ENCODE measurements at places on chromosomes 1 and 21.

GRCh38 chr1:2318314-2319278 lies 72.8 kb downstream of the MORN1 start:
- no peak for DNase-seq

DNA sequence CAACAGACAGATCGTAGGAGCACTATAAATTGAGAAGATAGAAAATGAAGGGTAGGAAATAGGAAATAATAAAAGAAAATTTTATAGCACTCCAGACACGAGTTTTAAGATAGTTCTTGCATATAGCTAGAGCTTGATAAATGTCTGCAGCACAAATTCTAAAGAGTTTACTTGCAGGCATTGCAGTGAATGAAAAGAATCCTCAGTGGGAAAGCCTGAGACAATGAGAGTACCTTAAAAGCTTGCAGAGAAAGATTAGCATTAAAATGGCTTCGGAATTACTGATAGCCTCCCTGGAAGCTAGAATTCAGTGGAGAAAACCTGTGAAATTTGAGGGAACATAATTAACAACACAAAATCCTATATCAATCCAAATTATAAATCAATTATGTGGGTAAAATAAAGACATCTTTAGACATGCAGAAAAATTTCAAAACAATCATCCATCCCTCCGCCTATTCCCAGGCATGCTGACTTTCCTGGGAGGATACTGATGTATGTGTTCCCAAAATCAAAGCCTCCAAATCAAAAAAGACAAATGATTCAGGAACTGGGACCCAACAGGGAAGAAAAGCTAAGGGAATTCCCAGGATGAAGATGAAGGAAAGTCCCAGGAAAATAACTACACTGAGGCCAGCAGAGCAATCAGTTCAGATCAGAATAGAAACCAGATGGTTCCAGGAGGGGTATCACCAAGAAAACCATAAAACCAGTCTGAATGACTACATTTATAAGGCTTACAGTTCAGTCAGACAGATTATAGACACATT lies 305.9 kb upstream of the USP25 start:
- no peak for DNase-seq

DNA sequence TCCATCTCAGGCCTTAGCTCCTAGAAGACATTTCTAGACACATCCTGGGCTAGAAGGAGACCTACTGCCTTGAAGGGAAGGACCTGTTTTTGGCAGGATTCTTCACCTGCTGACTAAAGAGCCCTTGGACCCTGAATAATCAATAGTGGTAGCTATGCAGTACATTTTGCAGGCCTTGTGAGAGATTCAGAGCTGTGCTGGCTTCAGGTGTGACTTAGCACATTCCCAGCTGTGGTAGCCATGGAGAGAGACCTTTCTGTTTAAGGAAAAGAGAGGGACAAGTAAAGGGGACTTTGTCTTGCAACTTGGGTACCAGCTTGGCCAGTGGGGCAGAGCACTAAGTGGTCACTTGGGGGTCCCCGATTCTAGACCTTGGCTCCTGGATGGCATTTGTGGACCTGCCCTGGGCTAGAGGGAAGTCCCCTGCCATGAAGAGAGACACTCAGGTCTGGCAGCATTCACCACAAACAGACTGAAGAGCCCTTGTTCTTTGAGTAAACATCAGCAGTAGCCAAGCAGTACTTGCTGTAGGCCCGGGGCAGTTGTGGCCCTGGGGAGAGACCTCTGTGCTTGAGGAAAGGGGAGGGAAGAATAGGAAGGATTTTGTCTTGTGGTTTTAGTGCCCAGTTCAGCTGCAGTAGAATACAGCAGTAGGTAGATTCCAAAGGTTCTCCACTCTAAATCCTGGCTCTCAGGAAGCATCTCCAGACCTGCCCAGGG lies 26.2 kb upstream of the CD1A start:
- DNase-seq = no peak

DNA sequence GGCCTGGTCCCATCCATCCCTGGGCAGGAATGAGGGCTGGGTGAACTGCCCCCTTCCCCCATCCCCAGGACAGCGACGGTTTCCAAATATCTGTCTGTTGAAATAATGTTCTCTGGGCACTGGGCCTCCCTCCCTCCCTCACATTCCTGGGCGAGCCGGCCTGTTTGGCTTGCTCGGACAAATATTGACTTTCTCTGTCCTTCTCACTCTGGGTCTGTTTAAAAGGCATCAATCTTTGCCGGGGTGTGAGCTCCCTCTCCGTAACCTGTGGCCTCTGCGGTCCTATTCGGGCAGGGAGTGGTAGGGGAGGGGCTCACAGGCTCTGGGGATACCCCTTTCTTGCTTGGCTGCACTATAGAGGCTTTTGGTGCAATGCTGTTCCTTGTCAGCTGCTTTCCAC lies 40.2 kb downstream of the FOXD2 start:
- no peak for DNase-seq

GRCh38 chr21:42425591-42425990 lies 21.9 kb downstream of the UBASH3A start:
- peak; percentile 27 for DNase-seq

- DNase-seq = no peak
Measured at GRCh38 chr1:25854554-25854953, 4.7 kb downstream of the AUNIP start.

- peak; percentile 50 for DNase-seq
Measured at GRCh38 chr1:33302325-33302724, 18.6 kb downstream of the A3GALT2 start.

- peak; percentile 73 for DNase-seq
Measured at GRCh38 chr1:6423321-6423999, 1.1 kb upstream of the ESPN start.

DNA sequence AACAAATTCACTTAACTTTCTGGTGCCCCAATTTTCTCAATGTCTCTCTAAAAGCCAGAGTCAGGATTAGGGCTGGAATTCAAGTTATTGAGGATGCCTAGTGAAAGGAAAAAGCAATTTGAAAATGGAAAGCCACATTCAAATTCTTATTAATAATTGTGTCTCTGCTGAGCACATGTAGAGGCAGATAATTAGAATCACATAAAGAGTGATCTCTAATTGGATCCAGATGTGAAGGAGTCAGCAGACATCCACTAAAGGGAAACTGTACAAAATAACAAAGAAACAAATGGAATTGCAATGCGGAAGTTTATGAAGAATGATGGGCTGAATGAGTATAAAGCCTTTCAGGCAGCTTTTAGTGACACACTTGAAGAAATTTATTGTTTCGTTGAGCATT lies 482.6 kb downstream of the TTLL7 start:
- no peak for DNase-seq

GRCh38 chr21:45855248-45855811 lies 126.2 kb upstream of the COL6A1 start:
- peak; percentile 13 for DNase-seq

DNA sequence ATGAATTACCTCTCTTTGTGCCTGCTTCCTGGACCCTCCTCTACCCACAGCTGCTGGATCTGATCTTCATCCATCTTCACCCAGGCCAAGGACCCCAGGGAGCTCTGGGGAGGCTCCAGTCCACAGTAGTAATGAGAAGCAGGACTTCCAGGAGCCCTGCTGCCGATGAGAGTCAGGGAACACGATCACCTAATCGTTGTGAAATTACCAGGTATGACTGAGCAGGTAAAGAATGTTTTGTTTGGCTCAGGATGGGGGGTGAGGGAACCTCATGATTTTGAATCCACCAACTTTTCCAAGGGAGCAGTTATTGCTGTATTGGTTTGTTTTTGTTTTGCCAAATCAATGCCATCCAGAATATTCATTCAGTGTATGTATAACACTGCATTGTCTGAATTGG lies 454.0 kb downstream of the PLPP3 start:
- DNase-seq = no peak

DNA sequence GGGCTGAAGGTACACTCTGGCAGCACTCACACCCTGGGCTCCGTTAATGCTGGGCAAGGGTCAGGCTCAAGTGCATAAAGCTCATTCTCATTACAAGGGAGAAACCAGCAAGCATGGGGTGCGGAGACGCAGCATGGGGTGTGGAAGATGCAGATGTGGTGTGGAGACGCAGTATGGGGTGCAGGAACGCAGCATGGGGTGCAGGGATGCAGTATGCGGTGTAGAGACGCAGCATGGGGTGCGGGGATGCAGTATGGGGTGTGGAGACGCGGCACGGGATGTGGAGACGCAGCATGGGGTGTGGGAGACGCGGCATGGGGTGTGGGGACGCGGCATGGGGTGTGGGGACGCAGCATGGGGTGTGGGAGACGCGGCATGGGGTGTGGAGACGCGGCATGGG lies 390.7 kb downstream of the NPHP4 start:
- no peak for DNase-seq

DNA sequence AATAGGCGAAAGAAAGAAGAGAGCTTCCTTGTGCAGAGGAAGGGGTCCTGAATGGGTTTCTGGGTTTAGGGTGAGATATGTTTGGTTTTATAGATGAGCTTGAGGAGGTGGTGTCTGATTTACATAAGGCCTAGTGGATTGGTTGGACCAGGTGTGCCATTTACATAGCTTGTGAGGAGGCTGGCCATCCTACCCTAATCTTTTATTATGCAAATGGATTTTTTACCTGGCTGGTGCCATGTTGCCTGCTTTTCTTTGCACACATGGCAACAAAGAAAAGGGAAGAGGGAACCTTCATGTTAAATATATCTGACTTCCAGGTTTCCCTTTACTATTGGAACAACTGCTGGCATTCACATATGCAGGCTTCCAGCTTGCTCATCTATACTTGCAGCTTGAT lies 585.3 kb downstream of the PTPRU start:
- DNase-seq = no peak

DNA sequence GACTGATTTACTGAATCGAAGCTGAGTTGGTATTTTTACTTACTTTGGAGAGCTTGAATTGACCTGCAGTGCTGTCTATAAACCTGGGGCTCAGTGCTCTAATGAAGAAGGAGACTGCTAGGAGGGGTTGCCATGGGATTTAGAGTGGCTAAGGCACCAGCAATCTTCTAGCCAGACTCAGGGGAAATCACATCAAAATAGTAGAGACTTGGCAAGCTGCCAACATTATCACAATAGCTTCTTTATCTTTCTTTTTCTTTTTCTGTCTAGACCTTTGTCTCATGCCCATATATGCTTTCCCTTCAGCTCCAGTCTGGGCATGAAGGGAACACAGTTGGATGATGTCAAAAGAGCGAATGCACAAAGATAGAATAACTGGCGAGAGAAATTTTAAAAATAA lies 301.1 kb upstream of the DPYD start:
- no peak for DNase-seq

- no peak for DNase-seq
Measured at GRCh38 chr1:207926984-207927383, 16.1 kb upstream of the CD34 start.

- no peak for DNase-seq
Measured at GRCh38 chr1:113769601-113769970, 10.3 kb upstream of the PHTF1 start.

DNA sequence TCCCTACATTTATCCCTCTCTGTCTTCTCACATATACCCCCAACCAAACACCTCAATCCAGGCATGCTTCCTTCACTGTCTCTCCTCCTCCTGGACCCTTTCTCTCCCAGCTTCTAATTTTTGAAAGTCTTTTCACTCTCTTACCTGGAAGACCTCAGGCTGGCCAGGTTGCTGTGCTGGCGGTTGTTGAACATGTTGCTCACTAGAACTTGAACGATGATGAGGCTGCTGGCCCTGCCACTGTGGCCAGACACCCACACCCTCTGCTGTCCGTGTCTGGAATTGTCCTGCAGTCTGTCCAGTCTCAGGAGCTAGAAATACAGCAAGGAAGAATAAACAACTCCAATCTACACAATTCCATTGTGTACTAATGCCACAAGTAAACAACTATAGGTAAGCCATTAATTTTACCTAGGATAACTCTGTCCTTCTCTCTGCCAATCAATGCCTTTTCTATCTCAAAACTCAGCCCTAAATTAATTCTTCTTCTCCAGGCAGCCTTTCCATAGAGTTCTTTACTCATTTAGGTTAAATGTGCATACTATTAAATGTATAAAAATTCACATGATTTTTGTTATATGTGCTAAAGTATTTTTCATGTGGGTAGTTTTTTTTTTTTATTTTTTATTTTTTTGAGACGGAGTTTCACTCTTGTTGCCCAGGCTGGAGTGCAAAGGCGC lies 5.1 kb upstream of the CTSK start:
- no peak for DNase-seq

DNA sequence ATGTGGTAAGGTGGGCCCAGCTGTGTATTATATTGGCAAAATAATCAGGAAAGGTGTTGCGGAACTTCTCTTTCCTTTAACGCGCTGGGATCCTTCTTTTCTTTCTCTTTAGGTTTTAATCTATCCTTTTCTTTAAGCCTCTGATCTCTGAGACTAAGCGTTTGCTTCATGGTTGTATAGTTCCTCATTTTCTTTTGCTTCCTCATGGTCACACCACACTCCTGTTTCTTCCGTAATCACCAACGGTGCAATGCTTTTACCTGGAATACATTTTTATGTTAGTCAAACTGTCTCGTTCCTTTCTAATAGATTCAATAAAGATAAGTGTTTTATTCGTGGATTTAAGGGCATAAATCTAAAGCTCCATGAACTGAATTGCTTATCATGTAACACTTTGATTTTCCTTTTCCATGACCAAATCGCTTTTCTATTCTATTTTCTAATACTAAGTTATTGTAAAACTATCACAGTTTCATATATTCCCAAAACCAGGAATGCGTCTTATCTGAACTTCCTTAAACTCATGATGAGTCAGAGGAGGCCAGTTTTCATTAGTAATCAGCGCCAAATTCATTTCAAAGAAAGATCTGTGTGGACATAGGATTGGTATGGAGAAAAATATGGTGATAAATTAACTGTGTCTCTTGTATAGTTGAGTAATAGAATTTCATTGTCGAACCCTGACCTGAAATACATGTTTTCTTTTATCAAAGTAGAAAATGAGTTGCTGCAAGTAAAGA lies 12.2 kb downstream of the SDCCAG8 start:
- no peak for DNase-seq

DNA sequence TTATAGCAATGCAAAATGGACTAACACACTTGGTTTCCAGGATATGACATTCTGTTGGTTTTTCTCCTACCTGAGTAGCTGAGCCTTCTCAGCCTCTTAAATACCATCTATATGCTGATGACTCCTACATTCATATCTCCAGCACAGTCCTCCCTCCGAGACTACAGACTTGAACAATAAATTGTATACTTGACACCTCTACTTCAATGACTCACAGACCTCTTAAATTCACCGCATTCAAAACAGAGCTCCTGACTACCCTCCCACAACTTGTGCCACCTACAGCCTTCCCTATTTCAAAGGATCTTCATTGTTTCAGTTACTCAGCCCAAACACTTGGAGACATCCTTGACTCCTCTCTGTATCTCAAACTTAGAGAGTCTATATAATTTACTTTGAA lies 66.8 kb upstream of the ASB17 start:
- no peak for DNase-seq

DNA sequence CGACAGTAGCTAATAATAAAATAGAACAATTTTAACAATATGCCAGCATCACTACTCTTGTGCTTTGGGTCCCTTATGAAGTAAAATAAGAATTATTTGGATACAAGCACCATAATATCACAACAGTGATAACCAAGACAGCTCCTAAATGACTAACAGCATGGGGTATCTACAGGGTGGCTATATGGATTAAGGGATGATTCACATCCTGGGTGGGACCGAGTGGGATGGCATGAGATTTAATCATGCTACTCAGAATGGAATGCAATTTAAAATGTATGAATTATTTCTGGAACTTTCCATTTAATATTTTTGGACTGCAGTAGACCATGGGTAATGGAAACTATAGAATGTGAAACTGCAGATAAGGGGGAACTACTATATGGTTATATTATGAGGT lies 28.1 kb upstream of the B3GALNT2 start:
- DNase-seq = no peak

Data from activated CD4-positive, CD25-positive, alpha-beta regulatory T cell treated with anti-CD3 and anti-CD28 coated beads, Interleukin-2, amount 50 U/mL, for 72 hours (primary cell).